ENCODE measurements at places on chromosomes 5 and 9. TPM values are rescaled to one million over a fixed set of nuclear protein-coding genes. Genes with fewer than 3 reads are reported as not detected.

DNA sequence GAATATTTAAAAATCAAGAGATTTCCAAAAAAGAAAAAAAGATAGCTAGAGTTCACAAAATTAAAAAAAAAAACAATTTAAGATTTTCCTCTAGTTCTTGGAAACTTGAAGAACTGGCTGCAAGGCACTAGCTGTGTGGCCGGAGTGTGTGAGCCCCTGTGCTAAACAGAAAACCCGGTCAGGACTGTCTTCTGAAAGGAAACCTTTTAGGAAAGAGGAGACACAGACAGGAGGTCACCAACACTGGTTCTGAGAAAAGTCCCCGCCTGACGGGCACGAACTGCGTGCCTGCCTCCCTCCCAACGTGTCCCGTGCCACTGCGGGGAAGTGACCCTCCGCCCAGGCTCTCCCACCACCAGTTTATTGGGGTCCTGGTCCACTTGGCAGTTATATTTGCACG, 15.2 kb downstream of the TTF1 start:
- no peak for DNase-seq

DNA sequence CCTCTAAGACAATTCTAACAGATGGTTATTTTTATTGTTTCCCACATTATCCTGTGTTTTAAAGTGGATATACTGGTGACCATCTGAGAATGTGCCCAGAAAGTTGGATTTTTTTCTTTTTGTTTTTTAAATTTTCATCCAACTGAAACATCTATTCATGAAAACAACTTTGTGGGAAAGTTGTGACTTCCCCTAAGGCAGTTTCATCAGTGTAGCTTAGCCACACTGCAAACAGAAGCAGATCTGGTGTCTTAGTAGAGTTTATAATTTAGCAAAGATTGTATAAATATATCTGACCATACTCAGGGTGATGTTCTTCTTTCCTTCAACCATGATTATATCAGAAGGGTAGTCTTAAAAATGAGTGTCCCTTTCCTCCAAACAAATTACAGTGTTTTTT, 1241.3 kb downstream of the MAT2B start:
- no peak for DNase-seq

DNA sequence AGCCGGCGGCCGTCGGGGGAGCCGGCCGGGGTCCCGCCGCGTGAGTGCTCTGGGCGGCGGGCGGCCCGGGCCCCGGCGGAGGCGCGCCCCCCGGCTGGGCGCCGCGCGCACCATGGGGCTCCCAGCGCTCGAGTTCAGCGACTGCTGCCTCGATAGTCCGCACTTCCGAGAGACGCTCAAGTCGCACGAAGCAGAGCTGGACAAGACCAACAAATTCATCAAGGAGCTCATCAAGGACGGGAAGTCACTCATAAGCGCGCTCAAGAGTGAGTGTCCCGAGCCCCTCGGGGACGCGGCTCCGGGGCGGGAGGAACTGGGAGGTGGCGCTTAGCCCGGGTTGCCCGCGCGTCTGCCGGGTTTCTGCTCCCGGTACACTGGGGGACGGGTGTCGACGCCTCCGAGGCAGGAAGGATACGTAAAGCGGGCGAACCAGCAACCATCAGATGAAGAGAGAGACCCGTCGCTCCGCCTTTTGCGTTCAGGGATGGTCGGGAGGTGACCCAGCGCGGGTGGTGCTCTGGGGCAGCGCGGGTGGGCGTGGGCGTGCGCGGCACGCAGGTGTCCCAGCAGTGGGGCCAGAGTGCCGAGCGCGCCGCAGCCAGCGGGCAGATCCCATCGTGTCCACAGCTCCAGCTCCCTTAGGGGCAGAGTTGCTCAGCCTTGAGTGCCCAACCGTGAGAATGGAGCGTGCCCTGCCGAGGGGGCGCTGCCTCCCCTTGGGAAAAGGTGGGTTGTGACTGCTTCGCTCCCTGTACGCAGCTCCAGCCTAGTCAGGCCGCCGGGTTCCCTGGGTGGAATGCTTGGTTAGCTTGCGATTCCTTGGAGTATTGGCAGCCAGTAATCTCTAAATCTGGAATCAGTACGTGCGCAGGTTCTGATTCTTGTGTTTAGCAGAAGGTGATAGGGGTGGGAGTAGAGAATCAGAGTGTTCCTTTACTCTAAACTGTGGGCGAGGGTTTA, 753 bp downstream of the ARHGAP26 start:
- no peak for DNase-seq

DNA sequence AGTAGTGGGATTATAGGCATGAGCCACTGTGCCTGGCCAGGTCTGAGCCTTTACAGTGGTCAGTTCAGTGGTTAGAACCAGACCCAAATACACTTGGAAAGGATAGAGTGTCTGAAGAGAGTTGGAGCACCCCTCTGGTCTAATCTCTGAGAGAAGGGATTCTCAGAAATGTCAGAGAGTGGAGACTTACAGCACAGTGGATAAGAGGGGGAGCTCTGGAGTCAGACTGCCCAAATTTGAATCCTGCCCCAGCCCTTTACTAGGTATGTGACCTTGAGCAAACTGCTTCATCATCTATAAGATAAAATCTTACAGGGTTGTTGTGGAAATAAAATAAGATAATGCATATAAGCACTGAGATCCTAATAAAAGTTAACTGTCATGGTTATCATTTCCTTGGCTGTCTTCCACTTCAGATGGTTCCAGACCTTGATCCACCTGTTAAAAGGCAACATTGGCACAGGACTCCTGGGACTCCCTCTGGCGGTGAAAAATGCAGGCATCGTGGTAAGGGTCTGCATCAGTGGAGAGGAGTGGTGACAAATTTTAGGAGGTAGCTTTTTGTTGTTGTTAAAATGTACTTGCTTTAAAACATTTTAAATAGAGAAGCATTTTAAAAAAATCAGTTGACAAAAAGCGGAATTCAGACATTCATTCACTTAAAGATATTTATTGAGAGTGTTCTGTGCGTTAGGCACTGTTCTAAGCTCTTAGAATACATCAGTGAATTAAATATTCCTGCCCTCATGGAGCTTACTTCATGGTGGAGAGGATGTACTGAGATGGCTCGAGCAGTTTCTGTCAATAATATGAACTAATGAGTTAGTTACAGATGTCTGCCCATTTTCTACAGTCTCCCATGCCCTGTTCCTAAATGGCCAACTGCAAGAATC, 16.0 kb downstream of the SLC36A1 start:
- no peak for DNase-seq

DNA sequence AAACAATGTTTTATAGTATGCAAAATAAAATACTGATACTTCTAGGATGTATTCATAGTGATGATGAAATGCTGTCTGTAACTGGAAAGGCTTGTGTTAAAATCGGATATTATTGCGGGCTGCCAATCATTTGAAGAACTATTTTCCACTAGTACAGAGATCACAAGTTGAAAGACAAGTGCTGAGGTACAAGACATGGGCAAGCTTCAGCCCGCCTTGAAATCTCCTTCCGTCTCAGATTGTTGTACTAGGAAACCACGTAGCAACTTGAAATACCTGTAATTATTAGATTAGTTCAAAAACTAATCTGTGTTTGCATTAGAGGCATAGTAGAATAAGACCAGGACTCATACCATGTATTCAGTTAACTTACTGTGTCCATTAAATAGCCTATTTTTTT, 218.2 kb downstream of the ARHGEF28 start:
- DNase-seq = no peak

DNA sequence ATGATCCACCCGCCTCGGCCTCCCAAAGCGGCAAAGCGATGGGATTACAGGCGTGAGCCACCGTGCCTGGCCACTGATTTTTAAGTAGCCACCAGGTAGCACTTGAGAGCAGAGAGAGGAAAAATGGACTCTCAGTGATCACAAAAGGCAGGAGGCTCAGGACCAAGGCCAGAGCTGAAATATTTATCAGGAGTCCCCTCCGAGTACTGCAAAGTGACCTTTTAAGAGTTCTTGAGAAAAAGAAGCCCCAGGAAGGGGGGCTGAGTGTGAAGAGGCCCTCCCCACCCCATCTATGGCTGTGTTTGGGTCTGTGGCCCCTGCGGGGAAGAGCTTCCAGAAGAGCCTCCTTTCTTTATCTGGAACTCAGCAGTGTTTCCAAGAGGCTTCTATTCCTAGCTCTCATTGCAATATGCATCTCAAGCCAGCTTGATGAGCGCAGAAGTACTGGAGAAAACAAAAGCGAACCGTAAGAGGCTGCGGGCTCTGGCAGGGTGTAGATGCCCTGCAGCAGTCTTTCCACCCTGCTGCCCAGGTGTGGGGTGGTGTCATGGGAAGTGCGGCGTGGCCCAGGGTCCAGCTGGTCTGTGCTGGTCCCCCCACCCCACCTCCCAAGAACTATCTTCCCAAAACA, 75.5 kb upstream of the CDK20 start:
- no peak for DNase-seq

QRFP gene
- 0.57 TPM for polyA plus RNA-seq

DNA sequence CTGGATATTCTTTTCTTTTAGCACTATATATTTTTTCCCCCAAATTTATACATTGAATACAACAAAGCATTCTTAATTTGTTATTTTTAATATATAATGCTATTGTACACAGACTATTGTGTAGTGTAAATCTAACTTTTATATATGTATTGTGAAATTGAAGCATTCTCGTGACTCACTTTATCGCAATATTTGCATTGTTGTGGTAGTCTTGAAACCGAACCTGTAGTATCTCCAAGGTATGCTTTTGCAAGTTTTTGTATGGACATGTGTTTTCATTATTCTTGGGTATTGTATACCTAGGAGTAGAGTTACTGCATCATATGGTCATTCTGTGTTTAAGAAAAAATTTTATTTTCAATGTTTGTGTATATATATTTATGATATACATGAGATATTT, 49.6 kb downstream of the NSD1 start:
- DNase-seq = no peak

DNA sequence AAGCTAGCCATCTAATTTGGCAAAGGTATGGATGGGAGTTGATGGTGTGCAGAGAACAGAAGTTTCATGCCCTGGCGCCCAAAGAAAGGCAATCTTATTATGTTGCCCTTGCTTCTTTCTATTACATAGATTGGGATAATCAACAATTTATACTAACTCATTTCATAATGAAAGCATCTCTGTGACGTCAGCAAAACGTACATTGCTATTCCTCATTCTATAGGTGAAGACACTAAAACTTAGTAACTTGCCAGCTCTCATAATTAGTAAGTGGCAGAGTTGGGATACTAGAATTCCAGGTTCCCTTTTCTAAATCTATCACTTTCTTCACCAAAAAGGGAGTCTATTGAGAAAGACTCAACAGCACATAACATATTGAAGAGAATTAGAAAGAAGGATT, 374.8 kb downstream of the NR2F1-AS1 start:
- no peak for DNase-seq

GRCh38 chr9:132846109-132846917, 31.8 kb downstream of the AK8 start:
- no peak for DNase-seq

DNA sequence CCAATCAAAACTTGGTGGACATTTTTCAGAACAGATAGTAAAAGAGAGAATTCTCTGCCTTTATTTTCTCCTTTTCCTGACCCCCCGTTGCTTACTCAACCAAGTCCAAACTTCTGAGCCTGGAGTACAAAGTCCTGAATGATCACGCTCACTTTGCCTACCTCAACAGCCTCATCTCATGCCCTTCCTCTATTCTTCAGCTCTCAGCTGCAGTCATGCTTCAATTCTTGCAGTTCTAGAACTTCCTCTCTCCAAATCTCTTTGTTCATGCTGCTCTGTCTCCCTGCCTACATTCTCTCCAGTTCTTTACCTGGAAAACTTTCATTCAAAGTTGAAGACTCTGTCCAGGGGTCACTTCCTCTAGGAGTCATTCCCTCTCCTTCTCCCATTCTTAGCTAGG, 398.5 kb upstream of the SLC24A2 start:
- no peak for DNase-seq

- no peak for DNase-seq
Observed at GRCh38 chr9:99490729-99491128, 268.6 kb downstream of the SEC61B start.

DNA sequence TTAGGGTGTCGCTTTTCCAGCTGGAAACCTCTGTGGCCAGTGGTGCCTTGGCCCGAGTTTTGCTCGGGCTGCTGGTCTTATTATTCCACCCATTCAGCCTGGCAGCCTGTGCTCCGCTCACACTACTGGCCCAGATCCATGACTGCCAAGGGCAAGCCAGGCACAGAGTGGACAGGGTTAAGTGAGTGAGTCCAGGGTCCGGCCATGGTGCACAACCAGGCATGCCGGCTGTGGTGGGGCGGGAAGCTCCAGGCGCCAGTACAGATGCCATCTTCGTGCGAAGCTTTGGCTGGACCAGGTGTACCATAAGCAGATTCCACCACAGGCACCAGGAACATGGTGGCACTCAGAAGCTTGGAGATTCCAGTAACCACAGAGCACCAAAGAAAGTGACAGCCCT, 580.2 kb upstream of the FAM174A start:
- DNase-seq = no peak

DNA sequence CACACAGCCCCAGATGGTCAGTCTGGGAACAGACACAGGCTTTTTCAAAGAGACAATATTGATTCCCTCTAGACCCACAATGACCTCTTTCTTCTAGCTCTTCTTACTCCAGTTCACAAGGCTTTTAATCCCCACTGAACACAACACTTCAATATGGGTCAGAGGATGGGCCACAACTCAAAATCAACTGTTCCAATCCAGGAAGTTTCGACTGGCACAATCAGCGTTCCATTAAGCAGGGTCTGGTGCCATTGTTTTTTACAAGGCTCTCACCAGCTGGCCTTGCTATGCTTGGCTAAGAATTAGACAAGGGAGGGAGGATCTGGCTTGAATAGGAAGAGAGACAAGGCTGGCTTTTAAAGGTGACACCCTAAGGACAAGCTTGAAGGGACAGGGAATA, 199.4 kb upstream of the SLC24A2 start:
- no peak for DNase-seq

DNA sequence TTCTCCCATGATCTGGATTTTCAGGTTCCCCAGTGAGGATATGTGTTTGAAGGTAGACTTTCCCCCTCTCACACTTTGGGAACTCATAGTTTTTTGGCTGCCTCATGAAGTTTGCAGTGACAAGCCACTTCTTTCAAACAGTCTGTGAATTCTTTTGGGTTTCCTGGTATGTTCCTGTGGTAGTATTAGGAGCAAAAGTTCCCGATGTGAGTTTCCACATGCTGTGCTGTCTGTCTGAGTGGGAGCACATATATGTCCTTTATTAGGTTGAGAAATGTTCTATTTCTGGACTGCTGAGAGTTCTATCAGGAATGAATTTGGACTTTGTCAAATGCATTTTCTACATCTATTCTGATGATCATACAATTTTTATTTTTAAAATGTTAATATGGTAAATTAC, 273.2 kb upstream of the TARS1 start:
- DNase-seq = no peak

DNA sequence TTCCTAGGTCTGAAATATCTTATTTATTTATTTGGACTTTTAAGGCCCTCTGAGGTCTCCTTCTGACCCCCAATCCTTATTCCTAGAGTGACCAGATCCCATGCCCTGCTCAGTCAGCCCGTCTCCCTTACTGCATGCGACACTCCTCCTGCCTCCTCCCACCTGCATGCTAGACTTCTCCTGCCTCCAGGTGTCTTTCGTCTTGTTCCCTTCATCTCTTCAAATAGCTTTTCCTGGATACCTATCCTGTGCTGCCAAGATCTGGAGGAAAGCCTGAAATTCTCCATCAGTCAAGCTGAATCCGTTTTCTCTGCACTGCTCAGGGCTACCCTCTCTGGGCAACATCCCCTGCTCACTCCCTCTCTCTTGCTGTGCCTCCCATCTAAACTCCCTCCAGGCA, 81.0 kb downstream of the PRDM6 start:
- no peak for DNase-seq

- no peak for DNase-seq
Observed at GRCh38 chr5:105131045-105131444, 1568.5 kb upstream of the NUDT12 start.

Data from renal cortex interstitium (tissue), 15 donors.